Left renal cortex interstitium (tissue), 4 donors: ENCODE measurements at places on chromosomes 3 and 15. TPM values are rescaled to one million over a fixed set of nuclear protein-coding genes. Genes with fewer than 3 reads are reported as not detected.

Gene ALCAM
- 114 TPM for polyA plus RNA-seq

Gene HTR3E
- polyA plus RNA-seq: not detected

Gene SNTN
- polyA plus RNA-seq: 0.03 TPM

Gene CCR2
- polyA plus RNA-seq: 1.7 TPM

Gene PRR20G
- not detected for polyA plus RNA-seq

Gene GPR87
- polyA plus RNA-seq: 0.14 TPM
